ENCODE measurements at places on chromosomes 4 and X. TPM values are rescaled to one million over a fixed set of nuclear protein-coding genes. Genes with fewer than 3 reads are reported as not detected.

GRCh38 chr4:183872531-183872930 is 32.6 kb upstream of the STOX2 start:
- no peaks in the 10 kb centered on the region for H3K27me3 ChIP-seq
- H3K27ac ChIP-seq, result no peak overlapping the region
- no peak for DNase-seq
- no peaks in the 10 kb centered on the region for H3K4me1 ChIP-seq

DNA sequence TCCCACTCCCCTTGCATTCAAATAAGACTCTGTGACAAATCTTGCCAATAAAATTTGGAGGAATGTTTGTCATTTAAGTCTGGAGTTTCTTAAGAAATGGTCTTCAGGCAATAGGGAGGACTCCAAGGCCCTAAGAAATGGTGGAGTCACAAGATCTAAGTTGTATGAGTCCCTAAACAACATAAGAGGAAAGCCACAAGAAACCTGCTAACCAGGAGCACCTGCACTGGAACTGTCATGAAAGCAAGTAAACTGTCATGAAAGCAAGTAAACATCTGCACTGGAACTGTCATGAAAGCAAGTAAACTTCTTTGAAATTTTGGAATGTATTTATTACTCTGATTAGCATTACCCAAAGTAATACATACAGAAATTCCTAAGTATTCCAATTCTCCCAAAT is 3.5 kb downstream of the CNOT6L start:
- H3K4me1 ChIP-seq, result peaks cover 72% of the 10 kb centered on the region
- peak overlapping the region; percentile 78 for H3K27ac ChIP-seq
- H3K36me3 ChIP-seq, result peaks cover 12% of the 10 kb centered on the region
- DNase-seq, result no peak
- H3K4me3 ChIP-seq, result peak overlapping the region; percentile 58

- no peak for DNase-seq
- peak overlapping the region; percentile 71 for H3K4me3 ChIP-seq
- no peaks in the 10 kb centered on the region for H3K27me3 ChIP-seq
Measured at GRCh38 chr4:15018361-15018760, 16.1 kb downstream of the CPEB2 start.

P2RY4 gene
- total RNA-seq, result 0.69 TPM

All from activated T-cell treated with anti-CD3 and anti-CD28 coated beads, Interleukin-2, amount 50 U/mL, for 72 hours (primary cell).